Heart left ventricle (tissue), 16 donors: ENCODE measurements at places on chromosomes 4 and X. TPM values are rescaled to one million over a fixed set of nuclear protein-coding genes. Genes with fewer than 3 reads are reported as not detected.

The NUP62CL gene
- polyA plus RNA-seq, result 1.3 TPM

The ZNF711 gene
- polyA plus RNA-seq, result 0.65 TPM

The HSFX1 gene
- polyA plus RNA-seq, result 1.6 TPM

The RNF175 gene
- polyA plus RNA-seq, result 0.53 TPM

The H2BW2 gene
- not detected for polyA plus RNA-seq
